ENCODE measurements at places on chromosomes 2 and 18. TPM values are rescaled to one million over a fixed set of nuclear protein-coding genes. Genes with fewer than 3 reads are reported as not detected.

DNA sequence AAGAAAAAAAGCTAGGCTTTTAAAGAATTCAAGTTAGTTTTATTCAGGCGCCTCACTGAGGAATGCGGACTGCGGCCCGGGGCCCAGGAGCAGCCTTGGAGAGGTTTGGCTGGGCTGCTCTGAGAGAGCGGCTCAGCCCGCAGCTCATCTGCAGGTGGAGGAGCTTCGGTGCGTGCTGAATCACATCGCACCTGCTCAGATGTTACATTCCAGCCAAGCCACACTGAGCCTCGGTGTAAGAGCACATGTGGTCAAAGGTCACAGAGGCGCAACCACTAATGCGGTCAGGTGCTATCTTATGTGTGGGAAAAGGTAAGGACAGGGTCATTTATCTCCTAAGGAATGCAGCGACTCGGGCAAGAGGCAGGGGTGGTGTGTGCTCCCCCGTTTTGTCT is 17.1 kb upstream of the CNDP1 start:
- DNase-seq, result no peak

GRCh38 chr2:26144953-26145680 is 27.8 kb upstream of the GAREM2 start:
- peak; percentile 34 for DNase-seq

GRCh38 chr2:203756161-203756560 is 49.7 kb downstream of the CD28 start:
- no peak for DNase-seq

- no peak for DNase-seq
These were observed 28.9 kb downstream of the NYAP2 start for GRCh38 chr2:225428360-225428759.

GRCh38 chr2:186995092-186995491 is 146.1 kb upstream of the ZSWIM2 start:
- no peak for DNase-seq

- DNase-seq, result no peak
These were observed 372.2 kb downstream of the NYAP2 start for GRCh38 chr2:225771701-225772100.

DNA sequence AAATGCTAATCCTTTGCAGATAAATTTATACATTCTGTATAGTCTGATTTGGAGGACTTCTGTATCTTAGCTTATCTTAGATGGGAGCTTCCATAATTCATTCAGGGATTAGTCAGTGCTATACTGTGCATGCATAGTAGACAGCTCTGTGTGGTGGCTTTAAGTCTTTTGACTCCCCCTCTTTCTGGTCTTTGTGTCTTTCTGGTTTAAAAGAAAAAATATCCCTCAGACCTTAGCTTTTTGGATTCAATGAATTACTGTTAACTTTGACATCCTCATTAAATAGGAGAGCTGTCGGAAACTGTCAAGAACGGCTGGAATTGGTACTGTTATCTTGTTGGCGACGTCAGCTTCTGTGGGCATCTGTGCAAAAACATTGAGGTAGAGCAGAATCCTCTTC is 130.4 kb downstream of the SPTBN1 start:
- no peak for DNase-seq

The LAPTM4A gene
- 174 TPM for total RNA-seq

The CFAP65 gene
- not detected for total RNA-seq

The TUBB8B gene
- total RNA-seq, result not detected

The ABCG5 gene
- not detected for total RNA-seq
